ENCODE measurements at places on chromosomes 7 and 10.

DNA sequence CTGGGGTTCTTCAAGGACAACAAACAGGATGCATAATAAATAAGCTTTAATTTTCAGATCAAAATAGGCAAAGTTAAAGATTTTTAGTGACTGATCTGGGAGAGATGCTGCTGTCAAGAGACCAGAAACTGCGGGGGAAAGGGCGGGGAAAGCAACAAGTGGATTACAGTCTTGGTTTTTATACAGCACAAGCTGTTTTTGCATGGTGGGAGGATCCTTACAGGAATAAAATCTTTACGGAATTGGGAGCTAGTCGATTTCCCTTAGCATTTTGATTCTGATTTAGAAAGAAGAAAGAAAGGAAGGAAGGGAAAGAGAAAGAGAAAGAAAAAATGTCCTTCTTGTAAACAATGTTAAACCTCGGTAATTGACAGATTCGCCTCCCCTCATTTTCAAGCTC lies 242.3 kb upstream of the SP8 start:
- DNase-seq: no peak

DNA sequence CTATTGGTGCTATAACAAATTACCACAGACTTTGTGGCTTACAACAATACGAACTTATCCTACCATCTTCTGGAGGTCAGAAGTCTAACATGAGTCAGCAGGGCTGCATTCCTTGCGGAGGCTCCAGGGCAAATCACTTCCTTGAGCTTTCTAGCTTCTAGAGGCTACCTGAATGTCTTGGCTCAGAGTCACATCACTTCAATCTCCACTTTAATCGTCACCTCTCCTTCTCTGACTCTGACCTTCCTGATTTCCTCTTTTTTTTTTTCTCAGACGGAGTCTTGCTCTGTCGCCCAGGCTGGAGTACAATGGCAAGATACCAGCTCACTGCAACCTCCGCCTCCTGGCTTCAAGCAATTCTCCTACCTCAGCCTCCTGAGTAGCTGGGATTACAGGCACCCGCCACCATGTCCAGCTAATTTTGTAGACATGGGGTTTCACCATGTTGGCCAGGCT lies 44.6 kb upstream of the ANAPC16 start:
- DNase-seq: no peak

- DNase-seq: no peak
Observed at GRCh38 chr7:152669758-152670157, 6.2 kb downstream of the XRCC2 start.

- DNase-seq: no peak
Observed at GRCh38 chr7:46233585-46234329, 312.7 kb upstream of the IGFBP3 start.

DNA sequence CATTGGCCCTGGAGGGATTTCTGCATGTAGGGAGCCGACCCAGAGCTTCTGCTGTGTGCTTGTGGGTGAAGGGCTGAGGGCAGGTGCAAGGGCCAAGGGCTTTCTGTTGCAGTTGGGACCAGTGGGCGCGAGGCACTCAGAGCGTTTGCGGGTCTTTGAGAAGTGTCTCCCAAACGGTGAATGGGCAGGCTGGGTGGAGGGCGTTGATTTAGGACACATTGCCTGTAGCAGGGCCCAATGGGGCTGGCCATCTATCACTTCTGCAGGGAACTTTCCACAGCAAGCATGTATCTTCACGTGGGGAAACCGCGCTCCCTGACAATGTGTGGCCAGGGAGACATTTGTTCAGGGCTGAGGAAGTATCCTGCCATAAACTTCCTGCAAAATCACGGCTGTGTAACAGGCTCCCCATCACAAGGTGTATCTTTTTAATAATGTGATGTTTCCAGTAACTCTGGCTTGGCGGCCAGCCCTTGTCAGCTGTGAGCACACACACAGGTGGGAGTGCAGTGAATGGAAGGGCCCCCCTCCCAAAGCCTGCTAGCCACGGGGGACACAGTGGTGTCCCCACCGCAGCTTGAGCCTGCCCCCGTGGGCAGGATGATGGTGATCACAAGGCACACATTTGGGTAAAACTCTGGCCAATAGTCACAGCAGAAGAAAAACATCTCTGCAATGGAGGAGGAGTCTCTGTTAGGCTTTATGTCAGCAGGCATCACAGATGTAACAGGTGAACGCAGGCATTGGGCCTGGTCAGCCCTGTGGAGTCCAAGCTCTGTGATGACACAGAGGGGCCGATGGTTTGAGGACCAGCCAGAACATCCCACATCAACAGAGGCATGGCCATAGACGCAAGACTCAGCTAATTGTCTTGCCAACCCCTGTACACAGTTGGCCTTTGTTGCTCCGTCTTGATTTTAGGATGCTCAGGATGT lies 84.3 kb downstream of the GLRX3 start:
- no peak for DNase-seq

GRCh38 chr7:145276118-145276517 lies 440.3 kb upstream of the TPK1 start:
- DNase-seq: no peak

GRCh38 chr10:68876246-68877138 lies 24.6 kb upstream of the DDX50 start:
- no peak for DNase-seq

GRCh38 chr7:134443396-134444070 lies 15.4 kb downstream of the AKR1B1 start:
- DNase-seq: no peak

- DNase-seq: no peak
Observed at GRCh38 chr10:130666215-130666614, 530.0 kb downstream of the GLRX3 start.

DNA sequence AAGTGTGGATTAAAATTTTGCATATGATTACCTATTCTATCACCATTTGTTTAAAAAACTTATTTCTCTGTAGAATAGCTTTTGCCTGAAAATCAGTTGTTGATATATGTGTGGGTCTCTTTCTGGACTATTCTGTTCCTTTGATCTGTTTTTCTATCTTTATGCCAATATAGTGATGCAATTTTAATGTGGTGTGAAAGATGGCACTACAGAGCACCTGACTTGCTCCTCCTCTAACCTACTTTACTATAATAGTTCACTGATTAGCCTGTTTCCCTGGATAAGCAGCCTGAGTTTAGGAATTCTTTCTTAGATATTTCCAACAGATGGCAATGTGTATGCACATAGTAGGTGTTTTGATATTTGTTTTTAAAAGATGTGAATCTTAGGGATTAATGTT lies 294.5 kb downstream of the AUTS2 start:
- no peak for DNase-seq

GRCh38 chr7:78777829-78778228 lies 675.6 kb downstream of the MAGI2 start:
- DNase-seq: no peak

DNA sequence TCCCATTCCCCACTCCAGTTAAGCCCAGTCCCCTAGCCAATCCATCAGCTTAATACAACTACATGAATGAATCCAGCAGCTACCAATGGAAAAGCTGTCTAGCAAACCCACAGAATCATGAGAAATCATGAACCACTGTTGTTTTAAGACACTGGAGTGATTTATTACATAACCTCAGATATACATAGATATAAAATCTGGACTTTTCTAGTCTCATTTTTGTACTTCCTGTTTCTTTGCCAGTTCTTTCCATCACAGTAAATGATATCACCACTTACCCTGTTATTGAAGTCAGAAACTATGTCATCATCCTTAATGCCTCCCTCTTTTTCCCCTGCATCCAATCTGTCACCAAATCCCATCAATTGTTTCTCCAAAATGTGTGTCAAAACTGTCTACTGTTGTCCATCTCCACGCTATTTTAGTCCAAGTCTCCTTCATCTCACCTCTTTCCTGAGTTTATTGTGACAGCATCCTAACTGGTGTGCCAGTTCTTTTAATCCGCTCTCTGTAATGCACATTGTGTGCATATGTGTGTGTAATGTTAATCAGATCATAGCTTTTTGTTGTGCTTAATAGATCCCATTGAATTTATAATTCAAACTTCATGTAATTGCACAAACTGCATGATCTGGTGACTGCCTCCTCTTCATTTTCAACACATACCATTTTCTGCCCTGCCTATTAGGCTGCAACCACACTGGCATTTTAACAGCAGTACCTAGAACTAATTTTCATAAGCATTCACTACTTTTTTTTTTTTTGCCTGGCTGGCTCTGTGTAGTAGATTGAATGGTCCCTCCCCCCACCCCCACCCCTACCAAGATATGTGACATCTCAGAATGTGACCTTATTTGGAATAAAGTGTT lies 56.0 kb downstream of the MKLN1 start:
- no peak for DNase-seq

DNA sequence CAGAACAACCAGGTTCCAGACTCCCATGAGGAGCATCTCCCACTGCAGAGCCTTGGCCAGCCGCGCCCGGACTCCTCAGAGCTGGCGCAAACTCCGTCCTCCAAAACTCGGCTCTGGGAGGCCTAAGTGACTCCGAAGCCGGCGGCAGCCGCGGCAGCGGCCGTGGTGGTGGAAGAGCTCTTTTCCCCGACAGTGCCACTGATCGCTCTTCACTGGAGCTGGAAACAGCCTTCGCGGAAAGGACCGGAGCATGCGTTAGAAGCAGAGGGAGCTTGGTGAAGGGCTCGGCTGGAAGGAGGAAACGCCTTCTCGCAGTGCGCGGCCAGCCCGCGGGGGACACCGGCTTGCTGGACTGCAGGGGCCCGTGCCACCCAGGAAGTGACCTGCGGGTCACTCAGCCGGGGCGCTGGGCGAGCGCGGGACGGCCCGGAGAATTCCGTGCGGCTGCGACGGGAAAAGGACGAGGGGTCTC lies 5.0 kb upstream of the HOXA13 start:
- DNase-seq: no peak

Data from stimulated activated CD4-positive, alpha-beta T cell treated with anti-CD3 and anti-CD28 coated beads, Interleukin-15, amount 100 ng/mL, for 1 hour (primary cell).